ENCODE measurements at places on chromosomes 2 and 18.
A peak's percentile ranks its signal among the peaks of the same experiment; 100 is the strongest.

- DNase-seq = no peak
Observed at GRCh38 chr2:176575237-176575744, 306.0 kb downstream of the MTX2 start.

DNA sequence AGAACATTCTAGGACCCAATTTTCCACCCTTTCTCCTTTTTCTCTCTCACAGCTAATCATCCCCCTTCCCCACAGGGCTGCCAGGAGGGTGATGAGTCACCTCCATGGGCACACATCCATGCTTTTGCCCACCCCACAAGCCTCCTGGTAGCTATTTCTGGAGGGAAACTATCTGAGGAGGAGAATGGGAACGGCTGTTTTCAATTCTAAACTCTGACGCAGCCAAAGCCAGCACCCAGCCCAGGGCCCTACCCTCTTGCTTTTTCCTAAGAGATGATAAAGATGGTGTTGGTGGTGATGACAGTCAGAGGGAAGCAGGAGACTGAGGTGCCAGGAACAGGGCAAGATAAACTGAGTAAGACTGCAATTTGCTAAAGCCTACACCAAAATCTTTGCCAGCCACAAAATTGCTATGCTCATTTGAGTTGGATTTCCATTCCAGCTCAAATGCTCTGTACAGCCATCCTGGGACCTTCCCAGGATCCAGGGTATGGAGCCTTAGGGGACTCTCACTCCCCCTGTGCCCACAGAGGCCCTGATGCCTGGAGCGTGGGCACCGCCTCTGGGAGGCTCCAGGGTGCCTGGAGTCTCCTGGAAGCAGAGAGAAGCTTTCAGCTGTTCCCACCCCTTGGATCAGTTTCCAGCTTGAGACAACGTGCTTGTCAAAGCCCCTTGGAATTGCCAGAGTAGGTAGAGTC lies 62.0 kb upstream of the FZD7 start:
- no peak for DNase-seq

GRCh38 chr2:173881461-173881860 lies 83.7 kb downstream of the SP3 start:
- peak; percentile 65 for DNase-seq

- peak; percentile 43 for DNase-seq
Observed at GRCh38 chr2:107712857-107713256, 113.8 kb upstream of the RGPD4 start.

DNA sequence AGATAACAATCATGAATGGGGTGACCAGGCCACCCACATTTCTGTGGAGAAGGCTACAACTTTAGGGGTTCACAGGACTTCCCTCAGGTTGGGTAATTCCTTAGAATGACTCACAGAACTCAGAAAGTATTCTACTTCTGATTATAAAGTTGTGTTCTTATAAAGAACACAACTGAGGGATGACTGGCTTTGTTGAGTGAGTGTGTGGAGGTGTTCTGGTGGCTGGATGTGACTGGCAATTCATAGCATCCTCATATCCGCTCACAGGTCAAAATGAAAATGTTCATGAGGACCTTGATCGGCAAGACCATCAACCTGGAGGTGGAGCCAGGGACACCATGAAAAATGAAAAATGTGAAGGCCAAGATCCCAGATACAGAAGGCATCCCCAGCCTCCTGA lies 143.3 kb upstream of the CAB39 start:
- DNase-seq = no peak

GRCh38 chr2:5618271-5618670 lies 73.9 kb upstream of the SOX11 start:
- DNase-seq = no peak

All from DMS79 (cell line).